GM23248 (cell line): ENCODE measurements at places on chromosomes 16 and 17. TPM values are rescaled to one million over a fixed set of nuclear protein-coding genes. Genes with fewer than 3 reads are reported as not detected.

SLFN12 gene
- 32.0 and 41.2 TPM in 2 replicates for total RNA-seq

CHRNE gene
- total RNA-seq, result 0.13 and 0.86 TPM in 2 replicates

RCVRN gene
- not detected in 2 replicates for total RNA-seq

TNP2 gene
- not detected in 2 replicates for total RNA-seq

PRKCB gene
- total RNA-seq, result not detected in 2 replicates

SLC9A5 gene
- 2.2 and 2.7 TPM in 2 replicates for total RNA-seq

SCIMP gene
- total RNA-seq, result not detected in 2 replicates

PHOSPHO1 gene
- total RNA-seq, result not detected in 2 replicates

CHST4 gene
- not detected in 2 replicates for total RNA-seq

DNAI2 gene
- not detected in 2 replicates for total RNA-seq

PRAC2 gene
- not detected in 2 replicates for total RNA-seq

GRCh38 chr16:16096858-16097213 lies 126.5 kb downstream of the ABCC6 start:
- peaks cover 12% of the 10 kb centered on the region; the same call in 1 of the 2 replicates for H3K4me1 ChIP-seq
- no peaks in the 10 kb centered on the region for H3K27me3 ChIP-seq
- peak overlapping the region; percentile 40; the same call in 1 of the 2 replicates for H3K27ac ChIP-seq
- no peaks in the 10 kb centered on the region for H3K36me3 ChIP-seq

- H3K4me3 ChIP-seq, result peak overlapping the region; percentile 74
- H3K27ac ChIP-seq, result no peak overlapping the region
Measured at GRCh38 chr17:58755269-58755576, 431 bp upstream of the PPM1E start.

- H3K36me3 ChIP-seq, result no peaks in the 10 kb centered on the region
- H3K4me1 ChIP-seq, result peaks cover 21% of the 10 kb centered on the region
- no peak overlapping the region for H3K27ac ChIP-seq
- H3K27me3 ChIP-seq, result 0 out of 2 replicates have a peak, but pooled peaks cover 7% of the 10 kb centered on the region
Measured at GRCh38 chr16:56916571-56917403, 15.2 kb upstream of the HERPUD1 start.

DNA sequence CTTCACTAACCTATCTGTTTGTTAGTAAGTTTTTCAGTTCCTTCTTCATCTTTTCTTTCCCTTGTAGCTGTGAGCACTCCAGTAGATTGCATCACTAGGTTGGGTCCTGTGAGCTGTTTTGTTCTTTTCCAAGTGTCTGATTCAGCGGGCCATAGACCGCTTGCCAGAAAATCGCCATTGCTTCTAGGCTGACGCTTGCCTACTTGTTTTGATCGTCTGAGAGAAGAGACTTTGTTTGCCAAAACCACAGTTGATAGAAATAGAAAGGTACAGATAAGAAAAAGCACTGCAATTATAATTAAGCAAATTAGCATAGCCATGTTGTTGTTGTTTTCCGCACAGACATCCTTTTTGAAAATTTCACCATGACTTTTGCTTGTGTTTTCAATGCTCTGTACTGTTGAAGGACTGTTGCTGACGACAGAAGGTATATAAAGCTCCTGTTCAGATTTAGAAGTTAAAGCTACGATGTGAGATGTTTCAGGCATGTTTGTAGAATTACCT lies 3.1 kb downstream of the EVI2A start:
- H3K4me1 ChIP-seq, result peaks cover 33% of the 10 kb centered on the region
- no peak overlapping the region for H3K4me3 ChIP-seq
- H3K27ac ChIP-seq, result no peak overlapping the region

- DNase-seq, result no peak
- no peaks in the 10 kb centered on the region for H3K36me3 ChIP-seq
- H3K27me3 ChIP-seq, result no peaks in the 10 kb centered on the region
- H3K4me1 ChIP-seq, result peaks cover 4% of the 10 kb centered on the region; the same call in 1 of the 2 replicates
Measured at GRCh38 chr17:2691965-2692780, 19.4 kb downstream of the CLUH start.

DNA sequence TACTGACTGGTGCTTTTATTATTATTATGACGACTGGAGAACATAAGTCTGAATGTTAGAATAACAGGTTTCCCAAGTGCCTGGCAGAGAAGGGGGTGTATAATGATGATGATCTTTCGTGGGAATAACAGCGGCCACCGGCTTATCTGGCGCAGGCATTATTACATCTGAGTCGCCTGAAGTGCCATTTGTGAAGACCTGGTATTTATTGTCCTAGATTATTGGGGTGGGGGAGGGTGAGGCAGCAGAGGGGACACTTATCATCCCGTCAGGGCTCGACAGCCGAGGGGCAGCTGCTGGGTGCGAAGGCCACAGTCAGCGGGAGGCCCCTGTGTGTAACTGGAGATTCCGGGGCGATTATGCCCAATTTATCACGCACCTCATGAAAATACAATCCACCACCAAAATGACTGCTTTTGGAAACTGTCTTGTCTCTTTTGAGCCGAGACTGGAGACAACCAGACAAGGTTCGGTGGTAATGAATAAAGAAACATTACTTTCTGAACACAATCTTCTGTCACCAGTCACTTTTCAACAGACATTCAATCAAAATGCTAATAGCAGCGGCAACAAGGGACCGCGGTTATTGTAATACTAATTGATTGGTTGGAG lies 199.3 kb downstream of the CCDC182 start:
- no peaks in the 10 kb centered on the region for H3K27me3 ChIP-seq
- no peaks in the 10 kb centered on the region for H3K36me3 ChIP-seq
- no peak for DNase-seq
- H3K4me1 ChIP-seq, result no peaks in the 10 kb centered on the region
- no peak overlapping the region for H3K27ac ChIP-seq

DNA sequence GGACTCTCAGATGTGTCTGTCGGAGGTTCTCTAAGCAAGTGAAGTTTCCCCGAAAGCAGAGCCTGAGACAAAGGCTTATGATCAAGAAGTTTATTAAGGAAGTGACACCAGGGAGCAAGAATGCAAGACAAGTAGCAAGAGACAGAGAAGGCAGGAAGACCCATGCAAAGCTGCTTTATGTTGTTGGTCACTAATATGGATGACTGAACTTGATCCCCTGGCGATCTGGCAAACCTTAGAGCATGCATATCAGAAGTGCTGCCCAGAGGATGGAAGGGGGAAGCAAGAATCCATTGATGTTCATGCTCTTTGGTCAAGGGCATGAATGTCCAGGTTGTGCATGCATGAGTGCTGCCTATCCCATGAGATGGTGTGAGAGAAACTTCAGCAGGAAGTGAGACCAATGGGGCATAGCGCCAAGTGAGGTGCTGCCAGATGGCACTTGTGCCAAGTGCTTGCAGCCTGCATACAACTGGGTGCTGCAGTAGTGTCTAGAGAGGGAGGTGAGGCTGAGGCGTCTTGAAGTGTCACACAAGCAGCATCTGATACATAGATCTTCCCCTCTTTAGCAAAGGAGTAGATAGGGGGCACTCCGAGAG lies 176.5 kb downstream of the SALL1 start:
- no peak overlapping the region for H3K4me3 ChIP-seq
- H3K27ac ChIP-seq, result no peak overlapping the region
- H3K27me3 ChIP-seq, result no peaks in the 10 kb centered on the region
- no peaks in the 10 kb centered on the region for H3K36me3 ChIP-seq
- no peaks in the 10 kb centered on the region for H3K4me1 ChIP-seq
- DNase-seq, result no peak

- no peak overlapping the region for H3K4me3 ChIP-seq
- H3K27ac ChIP-seq, result no peak overlapping the region
- H3K4me1 ChIP-seq, result no peaks in the 10 kb centered on the region
- no peaks in the 10 kb centered on the region for H3K27me3 ChIP-seq
- no peak for DNase-seq
- no peaks in the 10 kb centered on the region for H3K36me3 ChIP-seq
Measured at GRCh38 chr16:10040136-10041080, 141.8 kb downstream of the GRIN2A start.

DNA sequence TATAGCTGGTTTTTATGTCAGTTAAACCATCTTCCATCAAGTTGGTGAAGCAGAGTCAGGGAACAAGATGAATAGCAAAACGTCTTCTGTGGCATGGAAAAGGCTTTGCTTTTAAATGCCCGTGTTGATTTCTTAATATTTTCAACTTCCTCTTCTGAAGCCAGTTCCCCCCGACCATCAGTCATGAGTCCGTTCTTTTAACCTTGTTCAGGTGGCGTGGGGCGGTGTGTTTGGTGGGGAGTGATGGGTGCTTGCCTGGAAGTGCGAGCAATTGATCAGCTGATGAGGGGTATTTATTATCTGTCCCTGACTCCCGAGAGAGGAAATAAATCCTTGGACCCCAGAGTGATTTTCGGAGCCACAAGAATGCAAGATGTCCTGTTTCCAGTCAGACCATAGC lies 147.1 kb downstream of the WWOX start:
- H3K4me3 ChIP-seq, result no peak overlapping the region
- no peaks in the 10 kb centered on the region for H3K36me3 ChIP-seq
- no peak overlapping the region for H3K27ac ChIP-seq
- no peaks in the 10 kb centered on the region for H3K4me1 ChIP-seq
- H3K27me3 ChIP-seq, result no peaks in the 10 kb centered on the region

DNA sequence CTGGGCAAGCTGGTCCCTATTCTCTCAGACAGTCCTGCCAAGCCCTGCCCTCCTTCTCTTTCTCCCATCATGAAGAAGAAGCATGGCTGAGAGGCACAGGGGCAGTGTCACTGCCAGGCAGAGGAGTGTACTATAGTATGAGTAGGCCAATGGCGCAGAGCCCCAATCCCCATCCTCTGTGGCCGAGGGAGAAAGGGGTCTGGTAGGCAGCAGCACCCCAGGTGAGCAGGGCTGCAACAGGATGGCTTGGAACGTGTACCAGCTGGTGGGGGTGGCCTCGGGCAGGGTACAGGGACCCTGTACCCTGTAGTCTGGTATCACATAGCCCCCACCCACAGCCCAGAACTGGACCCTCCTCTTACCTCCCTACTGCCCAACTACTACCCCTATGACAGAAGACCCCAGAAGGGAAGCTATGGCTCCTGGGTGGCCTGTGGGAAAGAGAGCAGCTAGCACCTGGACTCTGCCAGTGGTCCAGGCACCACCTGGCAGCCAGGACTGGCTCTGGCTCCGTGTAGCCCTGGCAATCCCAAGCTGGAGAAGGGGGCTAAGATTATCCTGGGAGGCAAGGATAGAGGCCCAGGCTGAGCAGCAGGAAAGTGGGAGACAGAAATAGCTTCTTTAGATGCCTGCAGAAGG lies 4.4 kb downstream of the SMARCD2 start:
- H3K4me1 ChIP-seq, result peaks cover 31% of the 10 kb centered on the region
- H3K36me3 ChIP-seq, result peaks cover 11% of the 10 kb centered on the region; the same call in 1 of the 2 replicates
- no peak overlapping the region for H3K4me3 ChIP-seq
- no peak overlapping the region for H3K27ac ChIP-seq
- H3K27me3 ChIP-seq, result no peaks in the 10 kb centered on the region

GRCh38 chr17:49548051-49548505 lies 27.6 kb upstream of the NXPH3 start:
- DNase-seq, result no peak
- H3K36me3 ChIP-seq, result no peaks in the 10 kb centered on the region
- H3K4me3 ChIP-seq, result no peak overlapping the region
- H3K27me3 ChIP-seq, result peaks cover 2% of the 10 kb centered on the region; the same call in 1 of the 2 replicates

- peaks cover 7% of the 10 kb centered on the region; the same call in 1 of the 2 replicates for H3K4me1 ChIP-seq
- no peaks in the 10 kb centered on the region for H3K27me3 ChIP-seq
- no peak overlapping the region for H3K4me3 ChIP-seq
- H3K27ac ChIP-seq, result no peak overlapping the region
Measured at GRCh38 chr17:18230288-18231141, 5.1 kb downstream of the LLGL1 start.

GRCh38 chr17:2943981-2944380 lies 119.4 kb downstream of the OR1D5 start:
- H3K4me1 ChIP-seq, result no peaks in the 10 kb centered on the region
- H3K4me3 ChIP-seq, result no peak overlapping the region
- no peaks in the 10 kb centered on the region for H3K36me3 ChIP-seq
- H3K27me3 ChIP-seq, result no peaks in the 10 kb centered on the region
- H3K27ac ChIP-seq, result no peak overlapping the region

DNA sequence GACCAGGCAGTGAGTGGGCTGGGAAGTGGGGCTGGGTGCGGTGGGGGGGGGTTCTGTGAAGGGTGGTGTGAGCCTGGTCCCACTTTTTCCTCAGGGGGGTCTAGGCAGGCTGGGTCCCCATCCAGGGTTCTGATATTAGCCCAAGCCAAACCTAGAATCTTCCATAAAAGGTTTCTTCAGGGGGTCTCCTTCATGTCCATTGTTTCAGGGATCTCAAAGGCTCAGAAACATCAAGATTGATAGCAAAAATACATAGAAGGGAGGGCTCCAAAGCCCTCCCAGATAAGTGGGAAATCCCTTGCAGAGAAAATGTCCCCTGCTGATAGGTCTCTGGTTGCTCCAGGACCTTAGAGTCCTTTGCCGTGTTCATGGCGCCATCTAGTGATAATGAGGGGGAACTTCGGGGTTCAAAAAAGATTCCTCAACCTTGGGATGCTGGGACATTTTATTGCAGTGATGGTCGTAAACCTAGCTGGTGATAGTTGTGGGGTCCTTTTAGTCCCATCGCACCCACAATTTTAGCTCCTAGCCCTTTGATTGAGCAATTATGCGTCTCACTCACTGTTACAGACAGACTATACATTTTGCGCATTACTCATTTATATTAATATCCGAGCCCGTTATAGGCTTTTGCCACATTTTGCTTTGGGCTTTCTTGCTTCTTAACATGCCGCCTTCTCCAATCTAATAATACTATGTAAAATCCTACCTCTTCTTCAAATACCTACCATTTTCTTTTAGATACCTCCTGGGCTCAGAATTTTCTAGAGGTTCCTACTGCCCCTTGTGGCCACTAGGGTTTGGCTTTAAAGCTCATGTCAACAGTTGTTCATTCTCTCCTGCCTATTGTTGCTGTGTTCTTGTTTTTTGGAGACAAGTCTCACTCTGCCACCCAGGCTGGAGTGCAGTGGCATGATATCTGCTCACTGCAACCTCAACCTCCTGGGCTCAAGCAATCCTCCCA lies 35.1 kb downstream of the IGF2BP1 start:
- H3K27ac ChIP-seq, result no peak overlapping the region
- H3K4me1 ChIP-seq, result no peaks in the 10 kb centered on the region
- peak; percentile 81 for DNase-seq
- H3K4me3 ChIP-seq, result no peak overlapping the region
- no peaks in the 10 kb centered on the region for H3K27me3 ChIP-seq

GRCh38 chr16:75087375-75087979 lies 29.1 kb downstream of the LDHD start:
- no peak overlapping the region for H3K27ac ChIP-seq
- peaks cover 27% of the 10 kb centered on the region for H3K4me1 ChIP-seq
- DNase-seq, result peak; percentile 44
- peak overlapping the region; percentile 26 for H3K4me3 ChIP-seq

- no peaks in the 10 kb centered on the region for H3K4me1 ChIP-seq
- peaks cover 9% of the 10 kb centered on the region; the same call in 1 of the 2 replicates for H3K36me3 ChIP-seq
- no peak for DNase-seq
- no peak overlapping the region for H3K27ac ChIP-seq
Measured at GRCh38 chr16:88610080-88610479, 28.3 kb upstream of the IL17C start.

- H3K4me3 ChIP-seq, result peak within 1 kb of the TSS; percentile 80
- DNase-seq, result peak; percentile 82
- no peaks in the 10 kb centered on the region for H3K36me3 ChIP-seq
- peaks cover 20% of the 10 kb centered on the region; the same call in 1 of the 2 replicates for H3K27me3 ChIP-seq
Measured at GRCh38 chr17:44363613-44364159, at the start of gene FAM171A2. Gene FAM171A2, minus strand, starts transcription at chr17:44363853. Its CDS starts 139 bp downstream, at chr17:44363714.
